ENCODE measurements at places on chromosomes 7 and 10.

DNA sequence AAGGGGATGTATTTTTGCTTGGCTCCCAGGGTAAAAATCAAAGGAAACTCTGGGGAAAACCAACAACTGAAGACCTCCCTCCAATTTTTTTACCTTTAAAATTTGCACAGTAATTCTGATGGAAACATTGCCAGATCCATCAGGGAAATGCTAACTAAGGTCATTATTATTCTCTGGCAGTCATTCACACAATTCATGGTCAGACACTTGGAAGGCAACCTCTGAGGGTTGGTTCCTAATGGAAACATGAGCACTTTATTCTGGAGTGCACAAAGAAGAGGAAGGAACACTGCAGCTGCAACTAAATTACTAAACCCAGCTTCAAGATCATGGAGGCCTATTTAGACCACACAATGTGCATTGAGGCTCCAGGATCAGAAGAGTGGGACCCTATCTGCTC is 34.2 kb downstream of the SRI start:
- DNase-seq = no peak

DNA sequence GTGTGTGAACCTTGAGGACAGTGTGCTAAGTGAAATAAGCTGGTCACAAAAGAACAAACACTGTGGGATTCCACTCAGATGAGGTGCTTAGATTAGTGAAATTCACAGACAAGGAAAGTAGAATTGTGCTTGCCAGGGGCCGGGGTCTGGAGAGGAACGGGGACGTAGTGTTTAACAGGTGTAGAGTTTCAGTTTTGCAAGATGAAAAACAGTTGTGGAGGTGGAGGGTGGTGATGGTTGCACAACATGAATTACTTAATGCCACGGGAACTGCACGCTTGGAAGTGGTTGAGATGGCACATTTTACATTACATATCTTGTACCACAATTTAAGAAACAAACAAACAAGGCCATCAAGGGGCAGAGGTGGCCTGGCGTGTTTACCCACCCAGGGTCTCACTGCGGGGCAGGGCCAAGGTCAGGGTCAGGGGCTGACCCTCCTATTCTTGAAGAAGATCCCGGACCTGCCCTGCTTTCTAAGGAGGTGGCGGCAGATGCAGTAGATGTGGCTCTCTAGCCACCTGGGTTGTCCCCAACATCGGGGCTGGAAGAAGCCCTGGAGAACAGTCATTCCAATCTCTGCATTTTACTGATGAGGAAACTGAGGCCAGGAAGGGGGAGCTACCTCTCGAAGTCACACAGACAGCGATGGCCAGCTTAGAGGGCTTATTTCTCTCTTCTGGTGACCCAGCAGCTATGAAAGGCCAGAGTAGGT is 91.5 kb upstream of the LRRC4 start:
- no peak for DNase-seq

DNA sequence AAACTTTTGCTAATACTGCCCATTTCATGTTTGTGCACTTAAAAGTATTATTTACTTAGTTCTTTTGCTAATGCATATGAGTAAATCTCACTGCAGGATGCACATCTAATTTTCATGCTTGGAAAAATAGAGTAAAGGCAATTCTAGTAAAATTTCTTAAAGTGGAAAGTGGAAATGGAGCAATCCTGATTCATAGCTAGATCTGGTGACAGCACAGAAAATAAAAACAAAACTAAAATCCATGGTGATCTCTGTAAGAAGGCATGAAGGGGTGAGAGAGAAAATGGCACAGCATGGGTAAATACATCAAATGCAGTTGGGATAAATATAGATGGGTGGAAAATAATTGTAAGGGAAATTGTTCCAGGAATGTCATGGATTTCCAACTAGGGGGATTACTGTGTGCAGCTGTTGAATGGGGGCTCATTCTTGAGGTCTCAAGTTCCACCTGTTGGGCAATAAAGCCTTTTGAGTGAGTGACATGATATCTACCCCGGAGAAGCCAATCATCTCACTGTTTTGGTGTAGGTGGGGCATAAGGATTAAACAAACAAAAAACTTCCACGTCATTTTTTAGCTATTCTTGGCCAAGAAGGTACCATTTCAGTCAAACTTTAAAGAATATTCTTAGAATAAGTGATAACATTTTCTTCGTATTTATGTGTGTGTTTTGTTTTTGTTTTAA is 1.7 kb upstream of the MCU start:
- no peak for DNase-seq

- no peak for DNase-seq
These were observed 23.7 kb downstream of the PRKAR2B start for GRCh38 chr7:107068156-107068555.

DNA sequence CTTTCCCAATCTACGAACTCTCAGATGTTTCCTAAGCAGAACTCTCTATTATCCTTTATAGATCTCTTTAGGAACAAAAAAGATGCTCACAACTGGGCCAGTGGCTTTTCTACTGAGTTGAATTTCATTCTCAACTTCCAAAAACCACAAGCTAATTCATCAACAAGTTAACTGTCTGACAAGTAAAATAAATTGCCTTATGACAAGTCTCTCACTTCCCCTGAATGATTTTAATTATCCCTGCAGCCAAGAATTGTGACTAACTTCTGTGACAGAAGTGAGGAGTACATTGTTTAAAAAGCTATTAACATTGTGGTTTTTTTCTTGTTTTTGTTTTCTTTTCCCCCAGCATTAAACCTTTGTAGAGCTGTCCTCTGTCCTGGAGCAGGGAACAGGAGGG is 343.1 kb downstream of the HPSE2 start:
- no peak for DNase-seq

DNA sequence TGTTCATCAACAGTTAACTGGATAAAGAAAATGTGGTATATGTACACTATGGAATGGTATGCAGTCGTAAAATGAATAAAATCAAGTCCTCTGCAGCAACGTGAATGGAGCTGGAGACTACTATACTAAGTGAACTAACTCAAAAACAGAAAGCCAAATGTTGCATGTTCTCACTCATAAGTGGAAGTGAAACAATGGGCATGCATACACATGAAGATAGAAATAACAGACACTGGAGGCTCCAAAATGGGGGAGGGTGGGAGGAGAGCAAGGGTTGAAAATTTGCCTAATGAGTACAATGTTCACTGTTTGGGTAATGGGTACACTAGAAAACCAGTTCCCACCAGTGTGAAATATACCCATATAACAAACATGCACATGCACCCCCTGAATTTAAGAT is 179.5 kb downstream of the ZWINT start:
- DNase-seq = no peak

DNA sequence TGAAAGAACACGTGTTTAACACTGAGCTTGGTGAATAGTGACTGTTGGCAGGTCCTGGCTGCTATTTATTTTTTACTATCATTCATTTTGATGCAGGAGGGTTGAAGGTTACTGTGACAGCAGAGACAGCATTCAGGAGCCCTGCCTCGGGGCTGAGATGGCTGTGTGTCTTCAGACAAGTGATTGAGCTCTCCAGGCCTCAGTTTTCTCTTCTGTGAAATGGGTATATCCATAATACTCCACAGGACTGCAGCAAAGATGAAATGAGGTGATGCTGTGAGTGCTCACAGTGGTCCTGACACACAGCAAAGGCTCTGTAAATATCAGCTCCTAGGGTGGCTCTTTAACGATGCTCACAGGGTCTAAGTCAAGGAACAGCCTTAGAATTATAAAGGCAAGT is 295.2 kb downstream of the GFRA1 start:
- no peak for DNase-seq

DNA sequence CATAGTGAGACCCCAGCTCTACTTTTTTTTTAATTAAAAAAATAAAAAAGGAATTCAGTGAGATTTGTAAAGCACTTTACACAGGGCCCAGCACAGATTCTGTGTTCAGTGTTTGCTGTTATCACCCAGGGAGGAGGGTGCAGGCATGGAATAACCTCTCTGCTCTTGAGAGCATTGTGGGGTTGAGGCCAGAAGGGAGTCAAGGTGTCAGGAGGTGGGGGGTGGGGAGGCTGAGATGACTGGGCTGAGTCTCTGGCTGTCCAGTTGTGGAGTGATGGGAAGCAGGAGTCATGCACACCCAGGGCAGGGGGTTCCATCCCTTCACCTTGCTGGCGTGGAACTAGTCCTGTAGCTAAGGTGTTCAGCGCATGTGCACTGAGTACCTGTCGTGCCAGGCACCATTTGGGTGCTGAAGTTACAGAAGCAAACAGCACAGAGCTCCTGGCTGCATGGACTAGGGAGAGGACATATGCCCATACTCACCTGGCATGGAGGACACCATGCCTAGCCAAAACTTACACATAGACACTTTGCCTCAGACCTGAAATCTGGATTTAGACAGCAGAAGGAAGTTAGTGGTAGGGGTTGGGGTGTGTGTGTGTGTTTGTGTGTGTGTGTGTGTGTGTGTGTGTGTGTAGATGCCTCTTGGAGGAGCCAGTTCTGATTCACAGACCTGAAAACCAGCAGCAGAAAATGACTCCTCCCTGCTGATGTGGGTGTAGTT is 69.2 kb upstream of the LRRC4 start:
- no peak for DNase-seq

DNA sequence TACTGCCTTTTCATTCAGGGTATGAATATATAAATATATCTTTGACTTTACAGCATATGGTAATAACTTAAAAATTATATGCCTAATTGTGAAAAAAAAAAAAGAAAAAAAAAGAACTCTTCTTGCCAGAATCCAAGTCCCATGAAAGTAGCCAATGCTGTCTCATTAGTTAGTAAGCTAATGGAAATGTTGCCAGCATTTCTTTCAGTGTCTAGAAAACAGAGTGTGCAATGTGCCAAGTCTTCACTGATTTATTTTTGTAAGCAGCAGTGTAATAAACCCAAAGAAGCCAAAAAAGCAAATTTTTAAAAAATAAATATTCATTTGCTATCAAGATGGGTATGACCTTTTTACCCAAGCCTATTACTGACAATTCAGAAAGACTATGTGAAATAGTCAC is 31.1 kb upstream of the LRRN3 start:
- no peak for DNase-seq

DNA sequence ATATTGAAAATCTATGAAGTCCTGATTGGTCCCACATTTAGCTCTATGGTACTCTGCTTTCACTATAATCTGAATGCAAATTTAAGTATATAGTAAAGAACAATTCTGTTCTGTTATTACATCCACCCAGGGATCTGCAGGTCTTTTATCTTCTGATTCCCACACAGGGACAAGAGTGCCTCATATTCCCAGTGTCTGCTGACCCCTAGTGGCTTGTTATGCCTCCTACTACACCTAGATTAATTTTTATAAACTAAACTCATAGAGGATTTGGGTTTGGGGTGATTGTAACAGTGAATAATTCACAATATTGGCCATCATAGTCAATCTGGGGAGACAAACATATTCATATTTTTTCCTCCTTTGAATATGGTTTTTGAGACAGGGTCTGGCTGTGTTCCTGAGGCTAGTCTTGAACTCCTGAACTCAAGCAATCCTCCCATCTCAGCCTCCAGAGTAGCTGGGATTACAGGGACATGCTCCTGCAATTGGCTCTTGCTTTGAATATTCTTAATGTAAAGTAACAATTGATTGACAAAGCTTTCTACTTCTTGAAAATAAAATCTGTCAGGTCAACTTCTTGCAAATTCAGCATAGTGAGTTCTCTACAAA is 282.1 kb downstream of the KCND2 start:
- DNase-seq = no peak

DNA sequence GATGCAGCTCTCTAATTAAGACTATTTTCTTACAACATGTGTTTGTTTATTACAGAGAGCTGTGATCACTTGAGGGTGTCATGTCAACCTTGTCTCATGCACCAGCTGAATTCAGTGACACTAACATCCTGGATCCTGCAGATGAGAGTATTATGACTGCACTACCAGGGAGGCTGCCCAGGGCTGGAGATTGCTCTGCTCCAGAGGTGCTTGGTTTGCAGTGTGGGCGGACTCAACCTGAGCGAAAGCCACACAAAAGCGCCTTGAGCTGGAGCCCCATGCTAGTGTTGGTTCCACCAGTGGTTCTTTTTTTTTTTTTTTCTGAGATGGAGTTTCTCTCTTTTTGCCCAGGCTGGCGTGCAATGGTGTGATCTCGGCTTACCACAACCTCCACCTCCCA is 33.8 kb upstream of the ATXN7L1 start:
- no peak for DNase-seq

DNA sequence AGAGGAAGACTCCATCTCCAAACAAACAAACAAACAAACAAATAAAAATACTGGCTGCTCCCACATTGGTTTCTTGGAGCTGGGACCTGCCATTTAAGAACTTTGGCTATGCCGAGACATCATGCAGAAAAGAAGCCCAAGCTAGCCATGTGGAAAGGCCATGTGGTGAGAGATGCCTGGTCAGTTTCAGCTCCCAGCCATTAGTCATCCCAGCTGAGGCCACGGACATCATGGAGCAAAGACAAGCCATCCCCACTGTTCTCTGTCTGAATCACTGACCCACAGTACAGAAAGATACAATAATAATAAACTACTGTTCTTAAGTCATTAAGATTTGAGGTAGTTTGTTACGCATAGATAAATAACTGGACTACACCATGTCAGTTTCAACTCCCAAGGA is 70.0 kb upstream of the PCBD1 start:
- DNase-seq = no peak

GRCh38 chr7:132584796-132585494 is 8.7 kb upstream of the PLXNA4 start:
- DNase-seq = no peak

GRCh38 chr10:45371560-45371959 is 2.5 kb upstream of the ALOX5 start:
- no peak for DNase-seq

DNA sequence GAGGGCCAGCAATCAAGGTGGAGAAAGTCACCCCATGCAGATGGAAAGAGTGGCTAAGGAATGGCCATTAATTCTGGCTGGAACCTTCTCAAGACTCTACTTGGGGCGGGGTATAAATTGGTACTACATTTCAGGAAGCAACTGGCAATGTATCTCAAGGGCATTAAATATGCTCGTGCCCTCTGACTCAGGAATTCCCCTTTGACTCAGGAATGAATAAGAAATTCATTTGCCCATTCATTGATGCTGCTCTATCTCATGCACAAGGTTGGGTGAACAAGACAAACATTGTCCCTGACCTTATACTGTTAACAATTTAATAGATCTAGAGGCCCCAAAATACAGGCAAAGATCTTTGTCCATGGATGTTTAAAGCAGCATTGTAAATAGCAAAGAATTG is 188.1 kb downstream of the MYOF start:
- DNase-seq = no peak

DNA sequence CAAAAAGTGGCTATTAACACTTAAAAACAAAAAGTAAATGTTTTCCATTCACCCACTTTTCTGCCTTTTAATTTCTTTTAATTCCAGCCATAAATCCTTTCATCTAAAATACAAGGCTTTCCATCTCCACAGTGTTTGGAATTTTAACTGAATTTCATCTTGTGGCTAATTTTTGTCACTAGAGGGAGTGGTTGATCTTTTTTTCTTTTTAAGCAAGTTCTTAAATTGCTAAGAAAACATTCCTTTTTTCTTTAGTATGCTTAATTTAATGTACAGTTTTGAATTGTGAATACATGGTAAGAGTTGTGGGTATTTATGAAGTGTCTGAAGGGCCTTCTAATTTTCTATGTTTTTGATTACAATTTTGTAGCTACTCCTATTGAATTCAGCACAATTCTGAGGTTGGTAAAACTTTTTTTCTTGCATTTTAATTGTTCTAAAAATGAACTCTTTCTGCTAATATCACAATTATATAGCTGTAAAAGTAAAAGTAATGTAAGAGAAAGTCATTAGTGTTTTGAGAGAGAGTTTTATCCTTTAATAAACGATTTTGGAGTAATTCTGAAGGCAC is 54.9 kb upstream of the ANK3 start:
- no peak for DNase-seq

All from stimulated activated CD8-positive, alpha-beta memory T cell treated with anti-CD3 and anti-CD28 coated beads, Interleukin-7, amount 100 ng/mL, for 1 hour (primary cell).